ENCODE measurements at places on chromosomes 3 and 15.

GRCh38 chr15:31161951-31162350, 60.4 kb upstream of the TRPM1 start:
- no peak for DNase-seq

DNA sequence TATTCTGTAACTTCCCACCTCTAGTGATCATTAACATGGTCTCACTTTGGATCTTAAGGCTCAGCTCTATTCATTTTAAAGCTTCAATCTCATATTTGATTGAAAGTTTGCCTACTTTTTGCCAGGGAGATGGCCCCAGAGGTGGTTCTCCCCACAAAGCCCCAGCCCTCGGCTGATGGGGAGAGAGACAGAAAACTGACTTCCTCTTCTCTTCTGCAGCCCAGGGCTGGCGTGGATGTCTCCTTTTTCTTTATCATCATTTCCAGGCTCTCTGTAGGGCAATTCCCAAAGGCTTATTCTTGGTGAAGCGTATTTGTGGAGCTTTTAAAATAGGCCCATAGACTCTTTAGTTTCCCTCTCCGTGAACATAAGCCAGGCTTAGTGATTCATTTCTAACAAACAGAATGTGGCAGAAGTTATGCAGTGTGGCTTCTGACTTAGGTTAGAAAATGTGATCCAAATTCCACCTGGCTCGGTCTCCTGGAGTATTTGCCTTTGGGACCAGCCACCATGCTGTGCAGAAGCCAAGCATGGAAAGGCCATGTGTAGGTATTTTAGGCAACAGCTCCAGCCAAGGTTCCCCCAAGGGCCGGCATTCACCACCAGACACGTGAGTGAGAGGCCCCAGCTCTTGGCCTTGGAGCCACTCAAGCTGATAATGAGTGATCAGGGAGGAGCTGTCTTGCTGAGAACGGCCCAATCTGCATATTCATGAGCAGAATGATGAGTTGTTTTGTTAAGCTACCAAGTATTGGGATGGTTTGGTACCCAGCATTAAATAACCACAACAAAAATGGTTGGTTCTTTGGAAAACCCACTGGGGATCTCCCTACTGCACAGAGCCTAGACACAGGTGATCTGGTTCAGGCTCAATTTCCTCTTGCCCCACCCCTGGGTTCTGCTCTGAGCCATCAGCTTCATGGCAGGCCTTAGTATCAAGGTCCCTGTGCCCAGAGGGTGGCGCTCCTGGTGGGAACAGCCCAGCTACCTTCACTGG, 353.2 kb upstream of the PROK2 start:
- DNase-seq, result no peak

- no peak for DNase-seq
Observed at GRCh38 chr3:189903562-189904250, 217.0 kb downstream of the P3H2 start.

- DNase-seq, result no peak
Observed at GRCh38 chr3:169846458-169847193, 23.1 kb downstream of the LRRC31 start.

- no peak for DNase-seq
Observed at GRCh38 chr3:23421811-23422516, 218.8 kb downstream of the UBE2E2 start.

GRCh38 chr3:170689296-170689829, 103.5 kb upstream of the SLC7A14 start:
- no peak for DNase-seq

- DNase-seq, result no peak
Observed at GRCh38 chr3:114499976-114500375, 206.1 kb downstream of the TIGIT start.

GRCh38 chr3:170572665-170573253, 13.1 kb downstream of the SLC7A14 start:
- DNase-seq, result no peak
